T-helper 1 cell treated with Interleukin-12 subunit alpha and Interleukin-12 subunit beta and Interleukin-4 antibody, amounts not matched to agents 30 ng/mL and 1 ng/mL, for 36 hours (primary cell): ENCODE measurements at places on chromosomes 2 and 18. TPM values are rescaled to one million over a fixed set of nuclear protein-coding genes. Genes with fewer than 3 reads are reported as not detected.

Gene CDCA7
- total RNA-seq, result 70.6 and 81.4 TPM in 2 replicates

Gene ANO7
- 0.46 and 0.61 TPM in 2 replicates for total RNA-seq

Gene TLK1
- total RNA-seq, result 89.5 and 91.2 TPM in 2 replicates

Gene SPATA3
- total RNA-seq, result not detected in 2 replicates

Gene GULP1
- not detected in 2 replicates for total RNA-seq

Gene LRATD1
- total RNA-seq, result not detected in 2 replicates

Gene PLCL1
- 2.5 and 2.7 TPM in 2 replicates for total RNA-seq
